A549 treated with ZK216348 at 1 μM for 4 hours (cell line): ENCODE measurements at places on chromosomes 6 and 20. TPM values are rescaled to one million over a fixed set of nuclear protein-coding genes. Genes with fewer than 3 reads are reported as not detected.

Gene TFAP2C
- 14.4 to 16.9 TPM (median 15.0 TPM) in 5 replicates for total RNA-seq

Gene MOG
- not detected in 5 replicates for total RNA-seq

Gene C2
- total RNA-seq, result 0.33 to 0.47 TPM in 2 of 5 replicates, not detected in the others

Gene RBM24
- total RNA-seq, result 6.2 to 10.3 TPM (median 8.6 TPM) in 5 replicates

Gene FLRT3
- total RNA-seq, result 1.6 to 2.2 TPM (median 1.8 TPM) in 5 replicates

Gene ZNF343
- total RNA-seq, result 11.6 to 15.1 TPM (median 13.3 TPM) in 5 replicates

Gene DAAM2
- total RNA-seq, result 0.02 to 0.04 TPM in 2 of 5 replicates, not detected in the others

Gene UBD
- total RNA-seq, result 0.35 to 0.74 TPM (median 0.53 TPM) in 5 replicates

Gene GCLC
- total RNA-seq, result 94.9 to 158 TPM (median 115 TPM) in 5 replicates

Gene PCMT1
- total RNA-seq, result 83.5 to 91.6 TPM (median 87.4 TPM) in 5 replicates

Gene MYT1
- total RNA-seq, result 0.08 to 0.93 TPM (median 0.44 TPM) in 5 replicates

Gene TAAR8
- not detected in 5 replicates for total RNA-seq

Gene EMILIN3
- 0.11 to 0.49 TPM (median 0.46 TPM) in 5 replicates for total RNA-seq

Gene CEP43
- total RNA-seq, result 8.6 to 13.1 TPM (median 9.8 TPM) in 5 replicates

Gene PARD6B
- total RNA-seq, result 1.8 to 3.4 TPM (median 2.4 TPM) in 5 replicates

Gene TFAP2A
- 11.7 to 15.9 TPM (median 14.2 TPM) in 5 replicates for total RNA-seq

Gene ANKRD66
- total RNA-seq, result not detected in 5 replicates

Gene OTOR
- total RNA-seq, result not detected in 5 replicates

Gene TP53TG5
- total RNA-seq, result not detected in 5 replicates

Gene HLA-DOA
- total RNA-seq, result not detected in 5 replicates

Gene UBE2C
- total RNA-seq, result 213 to 281 TPM (median 233 TPM) in 5 replicates
